HFFc6 (cell line): ENCODE measurements at places on chromosomes 7 and 10. TPM values are rescaled to one million over a fixed set of nuclear protein-coding genes. Genes with fewer than 3 reads are reported as not detected.
A peak's percentile ranks its signal among the peaks of the same experiment; 100 is the strongest.

The WDR91 gene
- 8.9 to 12.4 TPM (median 10.0 TPM) in 3 replicates for total RNA-seq

The MRPS16 gene
- 105 to 118 TPM (median 109 TPM) in 3 replicates for total RNA-seq

The SLC18A3 gene
- total RNA-seq, result not detected in 3 replicates

The NUTM2A gene
- 0.09 TPM in 1 of 3 replicates, not detected in the others for total RNA-seq

The INPP5F gene
- total RNA-seq, result 8.7 to 11.9 TPM (median 11.5 TPM) in 3 replicates

The MOSPD3 gene
- total RNA-seq, result 16.5 to 18.8 TPM (median 17.2 TPM) in 3 replicates

DNA sequence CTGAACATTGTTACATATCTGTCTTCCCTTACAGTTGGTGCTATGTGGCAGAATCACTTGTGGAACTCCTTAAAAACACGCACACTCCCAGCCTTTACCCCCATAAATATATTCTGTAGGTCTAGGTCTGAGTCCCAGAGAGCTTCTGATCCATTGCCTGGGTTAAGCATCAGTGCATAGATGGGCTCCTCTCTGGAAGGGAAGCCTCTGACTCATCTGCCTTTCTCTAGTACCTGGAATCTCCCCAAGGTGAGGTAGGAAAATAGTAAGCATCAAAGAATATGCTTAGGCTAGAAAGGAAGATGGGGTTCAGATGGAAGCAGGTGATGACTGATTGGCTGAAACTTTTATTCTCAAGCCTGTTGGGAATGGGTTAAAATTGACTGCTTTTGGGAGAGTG is 26.1 kb downstream of the PROSER2 start:
- no peaks in the 10 kb centered on the region; the same call in 1 of the 2 replicates for H3K4me1 ChIP-seq
- no peak overlapping the region for H3K27ac ChIP-seq
- H3K36me3 ChIP-seq, result peaks cover 4% of the 10 kb centered on the region
- H3K27me3 ChIP-seq, result peaks cover 15% of the 10 kb centered on the region

- peaks cover 92% of the 10 kb centered on the region for H3K4me1 ChIP-seq
- no peaks in the 10 kb centered on the region for H3K27me3 ChIP-seq
- H3K4me3 ChIP-seq, result no peak overlapping the region
- no peak for DNase-seq
- H3K27ac ChIP-seq, result peak overlapping the region; percentile 42; the same call in 1 of the 2 replicates
- peaks cover 10% of the 10 kb centered on the region; the same call in 1 of the 2 replicates for H3K36me3 ChIP-seq
Measured at GRCh38 chr10:48361176-48361575, 54.7 kb downstream of the MAPK8 start.

GRCh38 chr10:127372361-127372760 is 176.0 kb upstream of the INSYN2A start:
- peaks cover 2% of the 10 kb centered on the region; the same call in 1 of the 2 replicates for H3K27me3 ChIP-seq
- no peak overlapping the region for H3K4me3 ChIP-seq
- H3K36me3 ChIP-seq, result peaks cover 9% of the 10 kb centered on the region
- no peak for DNase-seq

GRCh38 chr10:23067939-23068775 is 27.2 kb upstream of the MSRB2 start:
- no peak overlapping the region for H3K4me3 ChIP-seq
- H3K27ac ChIP-seq, result no peak overlapping the region
- H3K27me3 ChIP-seq, result peaks cover 1% of the 10 kb centered on the region; the same call in 1 of the 2 replicates
- no peaks in the 10 kb centered on the region for H3K36me3 ChIP-seq
- H3K4me1 ChIP-seq, result peaks cover 16% of the 10 kb centered on the region

DNA sequence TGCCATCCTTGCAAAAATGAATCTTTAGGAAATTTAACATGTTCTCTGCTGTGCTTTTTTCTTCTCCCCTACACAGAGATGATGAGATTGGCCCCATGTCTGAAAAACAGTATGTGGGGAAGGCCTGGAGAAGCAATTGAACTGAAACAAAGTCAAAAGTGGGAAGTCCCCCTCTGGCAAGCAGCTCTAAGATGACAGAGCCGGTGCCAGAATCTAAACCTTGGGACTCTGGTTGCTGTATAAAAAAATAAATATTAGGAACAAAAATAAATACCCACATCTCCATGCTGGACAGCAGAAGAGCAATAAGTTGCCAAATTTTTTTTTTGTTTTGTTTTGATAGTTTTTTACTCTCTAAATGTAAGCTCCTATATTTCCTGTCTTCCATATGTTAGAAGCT is 51.8 kb upstream of the TRIL start:
- H3K4me3 ChIP-seq, result no peak overlapping the region
- H3K27me3 ChIP-seq, result peaks cover 5% of the 10 kb centered on the region
- no peaks in the 10 kb centered on the region for H3K36me3 ChIP-seq
- no peaks in the 10 kb centered on the region for H3K4me1 ChIP-seq
- no peak overlapping the region for H3K27ac ChIP-seq
- DNase-seq, result no peak

DNA sequence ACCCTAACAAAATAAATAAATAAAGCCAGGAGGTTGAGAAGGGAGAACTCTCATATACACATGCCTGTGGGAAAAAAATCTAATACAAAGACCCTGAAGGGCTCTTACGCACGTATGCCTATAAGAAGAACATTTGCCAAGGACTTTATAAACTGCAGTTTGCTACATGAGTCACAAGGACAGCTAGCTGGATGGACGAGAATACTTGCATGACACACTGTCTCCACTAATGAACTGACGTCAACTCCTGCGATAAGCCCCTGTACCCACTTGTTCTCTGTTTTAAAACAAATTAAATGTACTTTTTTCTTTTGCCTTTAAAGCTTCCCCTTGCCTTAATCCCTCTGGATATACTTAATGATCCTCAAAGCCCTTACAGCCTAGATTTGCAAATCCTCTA is 374.6 kb upstream of the GHITM start:
- no peak overlapping the region for H3K4me3 ChIP-seq
- no peaks in the 10 kb centered on the region for H3K27me3 ChIP-seq
- H3K27ac ChIP-seq, result no peak overlapping the region
- no peaks in the 10 kb centered on the region for H3K36me3 ChIP-seq
- H3K4me1 ChIP-seq, result no peaks in the 10 kb centered on the region

- peaks cover 53% of the 10 kb centered on the region for H3K4me1 ChIP-seq
- peak; percentile 43 for DNase-seq
- H3K4me3 ChIP-seq, result peak within 1 kb of the TSS; percentile 95
- peaks cover 4% of the 10 kb centered on the region; the same call in 1 of the 2 replicates for H3K36me3 ChIP-seq
Measured at GRCh38 chr10:126387931-126388911, at the start of gene ADAM12. Gene ADAM12 (minus strand): TSS chr10:126388477. CDS start chr10:126388145, 332 bp downstream.
